ENCODE measurements at places on chromosomes 4 and X. TPM values are rescaled to one million over a fixed set of nuclear protein-coding genes. Genes with fewer than 3 reads are reported as not detected.

Gene FGFR3
- 87.1 TPM for total RNA-seq

Gene S100G
- not detected for total RNA-seq

Gene SLC6A14
- not detected for total RNA-seq

Gene AR
- 2.1 TPM for total RNA-seq

Gene STBD1
- total RNA-seq = 1.6 TPM

Gene FSTL5
- total RNA-seq = 12.1 TPM

Gene PPARGC1A
- total RNA-seq = 30.6 TPM

Gene EDA
- total RNA-seq = 4.4 TPM

Gene LPAR4
- total RNA-seq = 2.5 TPM

Gene LRP2BP
- total RNA-seq = 15.2 TPM

Gene FGB
- total RNA-seq = not detected

Gene PLP1
- 721 TPM for total RNA-seq

DNA sequence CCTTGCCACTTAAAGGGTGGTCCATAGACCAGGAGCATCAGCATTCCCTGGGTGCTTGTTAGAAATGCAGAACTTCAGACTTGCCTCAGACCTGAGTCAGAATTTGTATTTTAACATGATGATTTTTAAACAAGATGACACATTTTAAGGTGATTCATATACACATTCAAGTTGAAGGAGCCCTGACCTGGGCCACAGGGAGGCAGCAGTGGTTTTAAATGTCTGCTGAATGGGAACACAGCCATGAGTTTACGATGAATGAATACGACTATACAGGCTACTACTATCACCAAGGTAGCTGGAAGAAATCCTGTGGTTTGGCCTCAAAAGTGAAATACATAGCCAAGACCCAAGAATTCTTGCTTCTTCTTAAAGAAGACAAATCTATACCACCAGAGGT is 2.9 kb downstream of the HDAC8 start:
- no peak for DNase-seq

DNA sequence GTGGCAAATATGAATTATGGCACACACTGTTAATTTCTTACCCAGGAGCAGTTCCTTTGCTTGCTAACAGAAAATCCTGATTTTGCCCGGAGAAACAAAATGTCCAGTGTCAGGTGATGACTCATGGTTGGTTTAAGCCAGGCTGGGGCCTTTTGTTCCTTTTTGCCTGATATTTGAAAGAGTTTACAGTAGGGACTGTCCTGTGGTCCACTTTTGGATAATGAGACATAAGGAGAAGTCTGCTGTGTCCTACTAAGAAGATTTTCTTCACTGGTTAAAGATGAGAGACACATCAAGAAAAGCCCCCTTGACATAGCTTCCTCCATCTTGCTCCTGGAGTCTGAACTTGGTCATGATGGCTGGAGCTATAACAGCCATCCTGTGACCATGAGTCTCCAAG is 12.1 kb upstream of the DRD5 start:
- no peak for DNase-seq

DNA sequence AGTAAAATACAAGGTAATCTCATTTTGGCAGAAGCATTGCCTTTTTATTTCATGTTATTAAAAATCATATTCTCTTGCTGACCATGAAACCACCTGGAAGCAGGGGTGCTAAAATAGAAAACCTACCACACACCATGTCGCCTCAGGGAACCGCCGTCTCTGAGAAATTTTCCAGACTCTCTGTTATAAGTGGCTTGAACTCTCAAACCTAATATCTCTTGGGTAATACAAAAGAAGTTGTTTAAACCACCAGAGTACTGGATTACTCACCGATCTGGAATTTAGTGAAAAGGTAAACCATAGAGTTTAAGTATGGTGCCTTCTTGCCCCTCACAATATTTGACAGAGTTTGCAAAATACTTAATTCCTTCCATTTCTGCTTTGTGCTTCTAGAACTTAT is 27.7 kb downstream of the ENPP6 start:
- DNase-seq = no peak

DNA sequence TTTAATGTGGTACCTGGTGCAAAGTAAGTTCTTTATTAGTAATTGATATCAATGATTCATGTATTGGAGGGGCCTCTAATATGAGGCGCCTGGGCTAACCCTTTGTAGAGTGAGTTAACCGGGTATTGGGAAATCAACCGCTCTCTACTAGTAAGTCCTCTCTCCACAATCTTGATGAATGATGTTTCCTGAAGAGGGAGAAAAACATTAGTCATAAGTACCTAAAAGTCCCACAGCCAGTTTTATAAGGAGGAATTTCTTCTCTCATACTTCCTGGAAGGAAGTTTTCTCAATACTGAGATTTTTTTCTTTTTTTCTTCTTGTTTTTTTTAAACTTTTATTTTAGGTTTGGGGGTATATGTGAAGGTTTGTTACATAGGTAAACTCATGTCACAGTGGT is 62.3 kb downstream of the AGTR2 start:
- DNase-seq = no peak

DNA sequence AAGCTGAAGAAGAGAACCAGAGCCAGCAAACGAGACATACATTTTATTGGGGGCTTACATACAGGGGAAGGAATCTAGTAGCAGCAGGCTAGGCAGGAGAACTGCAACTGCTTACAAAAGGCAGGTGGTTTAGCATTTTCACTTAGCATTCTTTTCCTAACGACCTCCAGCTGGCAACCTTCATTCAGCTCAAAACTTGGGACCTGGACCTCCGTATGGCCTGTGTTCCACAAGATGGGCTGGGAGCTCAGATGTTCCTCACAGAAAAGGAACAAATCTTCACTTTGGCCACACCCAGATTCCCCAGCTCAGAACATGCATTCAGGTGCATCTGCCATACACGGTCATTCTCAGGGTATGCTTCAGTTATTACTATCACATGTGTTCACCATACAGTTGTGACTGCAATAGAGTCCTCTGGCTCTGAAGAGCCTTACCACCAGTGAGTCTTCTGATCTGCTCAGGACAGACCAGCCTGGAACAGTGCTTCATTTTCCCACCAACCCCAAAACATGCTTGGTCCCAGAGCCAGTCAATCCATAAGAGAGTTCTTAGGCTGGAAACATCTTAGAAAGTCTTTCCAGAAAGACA is 29.6 kb upstream of the AP1AR start:
- DNase-seq = no peak

DNA sequence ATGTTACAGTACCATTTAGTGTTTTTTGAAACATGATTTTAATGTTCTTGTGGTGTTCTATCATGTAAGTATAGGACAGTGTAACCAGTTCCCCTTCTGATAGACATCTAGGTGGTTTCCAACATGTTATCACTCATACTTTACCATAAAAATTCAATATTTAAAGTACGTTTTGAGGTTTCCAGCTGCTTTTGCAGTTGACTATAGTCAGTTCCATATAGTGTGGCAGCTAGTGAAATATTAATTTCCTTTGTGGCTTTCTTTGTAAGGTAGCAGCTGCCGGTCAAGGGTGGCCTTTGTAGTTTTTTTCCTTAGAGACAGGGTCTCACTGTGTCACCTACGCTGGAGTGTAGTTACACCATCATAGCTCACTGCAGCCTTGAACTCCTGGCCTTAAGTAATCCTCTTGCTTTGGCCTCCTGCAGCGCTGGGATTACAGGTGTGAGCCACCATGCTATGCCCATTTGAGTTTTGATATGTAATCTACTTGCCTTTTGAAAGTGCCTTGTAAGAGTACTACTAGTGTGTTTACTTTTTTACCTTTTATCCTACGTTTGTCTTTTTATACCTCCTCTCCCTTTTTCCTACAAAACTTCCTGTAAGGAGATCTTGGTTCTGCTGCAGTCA is 63.0 kb downstream of the ARHGAP10 start:
- DNase-seq = no peak

DNA sequence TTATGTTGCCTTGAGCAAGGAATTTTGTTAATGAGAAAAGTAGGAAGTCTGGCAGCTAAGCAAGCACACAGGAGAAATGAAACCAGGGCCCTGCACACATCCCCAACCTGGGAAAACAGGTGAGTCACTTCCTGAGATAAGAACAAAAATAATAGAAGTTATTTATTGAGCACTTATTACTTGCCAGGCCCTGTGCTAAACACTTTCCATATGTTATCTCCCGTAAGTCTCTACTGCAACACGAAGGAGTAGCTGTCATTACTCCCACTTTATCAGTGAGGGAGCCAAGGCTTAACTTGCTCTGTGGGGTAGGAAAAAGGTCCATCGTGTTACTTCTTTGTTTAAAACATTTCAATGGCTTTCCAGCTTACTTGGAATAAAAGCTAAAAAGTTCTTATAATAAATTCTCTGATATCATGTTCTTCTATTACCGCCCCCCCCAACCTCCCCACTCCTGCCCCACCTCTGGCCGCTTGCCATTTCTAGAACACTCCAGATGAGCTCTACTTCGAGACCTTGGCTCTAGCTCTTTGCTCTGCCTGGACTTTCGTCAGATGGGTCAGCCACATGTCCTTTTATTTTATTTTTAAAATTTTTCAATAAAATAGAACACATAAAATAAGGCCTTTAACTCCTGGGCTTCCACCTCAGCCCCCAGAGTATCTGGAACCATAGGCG is 36.3 kb upstream of the PLAC8 start:
- no peak for DNase-seq

DNA sequence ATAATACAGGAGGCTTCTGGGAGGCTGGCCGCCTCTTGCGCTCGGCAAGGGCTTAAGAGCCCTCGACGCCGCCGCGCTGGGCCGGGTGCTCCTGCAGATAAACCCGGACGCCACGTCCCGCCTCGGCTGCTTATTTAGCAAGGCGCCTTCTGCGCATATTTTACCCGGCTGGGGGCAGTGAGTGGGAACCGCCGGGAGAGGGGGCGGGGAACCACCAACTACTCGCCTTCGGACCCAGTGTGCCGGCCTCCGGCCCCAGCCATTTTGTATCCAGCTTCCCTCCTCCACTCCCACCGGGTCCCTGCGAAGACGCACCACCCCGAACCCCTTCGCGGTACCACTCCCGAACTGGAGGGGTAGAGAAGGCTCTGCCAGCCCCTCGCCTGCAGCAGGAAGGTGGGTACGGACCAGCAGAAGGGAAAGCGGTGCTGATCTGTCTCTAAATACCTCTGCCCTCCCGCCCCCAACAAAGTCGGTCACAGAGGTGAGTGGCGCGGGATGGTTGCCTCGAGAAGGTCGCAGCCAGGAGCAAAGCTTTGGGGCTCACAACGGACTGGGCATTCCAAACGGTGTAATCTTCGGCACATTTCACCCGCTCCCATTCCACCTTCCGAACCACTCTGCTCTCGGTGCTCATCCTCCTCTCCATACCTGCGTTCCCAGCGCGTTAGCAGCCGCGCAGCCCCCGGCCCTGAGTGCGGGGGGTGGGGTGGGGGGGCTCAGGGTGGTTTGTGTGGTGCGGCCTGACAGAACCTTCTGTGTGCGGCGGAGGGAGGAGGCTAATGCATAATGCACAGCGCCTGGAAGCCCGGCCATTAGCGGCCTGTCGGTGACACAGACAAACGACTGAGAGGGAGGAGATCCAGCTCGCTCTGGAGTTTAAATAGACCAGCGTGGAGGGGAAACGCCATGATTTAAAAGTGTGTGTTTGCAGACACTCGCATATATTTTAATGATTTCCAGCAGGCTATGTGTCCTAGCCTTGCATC is 4.9 kb upstream of the BCOR start:
- no peak for DNase-seq

GRCh38 chr4:11729548-11729947 is 300.9 kb upstream of the HS3ST1 start:
- DNase-seq = no peak

DNA sequence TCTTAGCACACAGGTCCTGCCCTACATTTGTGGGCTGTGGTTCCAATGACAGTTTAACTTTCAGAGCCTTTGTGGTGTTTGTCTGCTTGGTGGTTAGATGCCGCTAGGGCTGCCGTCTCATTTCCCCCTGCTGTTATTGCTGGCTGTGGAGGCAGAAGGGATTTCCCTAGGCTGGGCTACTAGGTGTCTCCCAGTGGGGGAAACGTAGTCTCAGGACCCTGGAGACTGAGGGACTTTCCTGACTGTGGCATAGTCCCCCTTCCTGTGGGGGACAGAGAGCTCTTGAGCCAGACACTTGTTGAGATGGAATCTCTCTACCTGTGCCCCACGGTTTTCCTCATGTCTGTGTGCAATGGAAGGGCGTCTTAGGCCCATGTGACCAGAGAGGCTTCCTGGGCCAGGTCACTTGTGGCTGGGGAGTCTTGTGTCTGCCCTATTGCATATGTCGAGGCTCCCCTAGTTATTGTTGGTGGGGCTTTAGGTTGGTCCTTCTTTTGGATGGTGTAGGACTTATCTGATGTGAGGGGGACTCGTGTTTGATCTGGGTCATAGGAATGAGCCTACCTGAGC is 68.2 kb downstream of the ARHGAP10 start:
- DNase-seq = no peak

GRCh38 chr4:73520821-73521220 is 39.3 kb downstream of the AFM start:
- DNase-seq = no peak

- DNase-seq = no peak
Observed at GRCh38 chrX:53186351-53186750, 38.7 kb downstream of the KDM5C start.

- no peak for DNase-seq
Observed at GRCh38 chrX:23737413-23737812, 5.7 kb downstream of the ACOT9 start.

- no peak for DNase-seq
Observed at GRCh38 chr4:111793433-111794091, 351.7 kb upstream of the FAM241A start.

DNA sequence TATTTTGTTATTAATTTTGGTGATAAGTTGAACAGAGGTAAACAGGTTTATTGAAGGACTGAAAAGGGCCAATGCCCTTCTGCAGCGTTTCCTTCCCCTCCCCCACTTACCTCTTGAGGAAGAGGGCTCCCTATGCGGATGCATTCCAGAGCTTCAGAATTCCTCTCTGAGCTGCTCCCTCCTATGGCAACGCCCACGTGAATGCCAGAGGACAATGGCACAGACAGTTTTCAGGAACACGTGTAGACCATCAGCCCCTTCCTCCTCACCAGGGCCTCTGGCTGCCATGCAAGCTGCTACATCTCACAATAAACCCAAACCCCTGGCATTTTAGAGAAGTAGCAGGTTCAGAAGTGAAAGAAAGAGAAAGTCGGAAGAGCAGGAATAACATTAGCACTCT is 127.9 kb downstream of the CHRDL1 start:
- DNase-seq = no peak

GRCh38 chrX:140712413-140713173 is 3.0 kb downstream of the LINC00632 start:
- peak; percentile 79 for DNase-seq

- no peak for DNase-seq
Observed at GRCh38 chrX:15398874-15399273, 14.7 kb upstream of the VEGFD start.

DNA sequence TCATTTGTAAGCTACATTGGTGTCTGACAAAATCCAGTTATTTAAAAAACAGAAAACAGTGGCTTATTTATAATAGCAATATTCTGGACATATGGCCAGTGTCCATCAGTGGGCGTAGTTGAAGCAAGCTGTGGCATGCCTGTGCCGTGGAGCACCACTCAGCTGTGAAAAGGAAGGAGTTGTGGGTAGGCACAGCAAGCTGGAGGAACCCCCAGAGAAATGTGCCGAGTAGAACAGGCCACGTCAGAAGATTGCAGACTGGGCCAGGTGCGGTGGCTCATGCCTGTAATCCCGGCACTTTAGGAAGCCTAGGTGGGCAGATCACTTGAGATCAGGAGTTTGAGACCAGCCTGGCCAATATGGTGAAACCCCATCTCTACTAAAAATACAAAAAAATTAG is 102.4 kb downstream of the GPR143 start:
- no peak for DNase-seq

GRCh38 chr4:80189956-80190677 is 7.2 kb upstream of the PRDM8 start:
- no peak for DNase-seq

Measured in dorsolateral prefrontal cortex (tissue), 122 donors.